Gastrocnemius medialis (tissue), 4 donors: ENCODE measurements at places on chromosomes 11 and 22.

DNA sequence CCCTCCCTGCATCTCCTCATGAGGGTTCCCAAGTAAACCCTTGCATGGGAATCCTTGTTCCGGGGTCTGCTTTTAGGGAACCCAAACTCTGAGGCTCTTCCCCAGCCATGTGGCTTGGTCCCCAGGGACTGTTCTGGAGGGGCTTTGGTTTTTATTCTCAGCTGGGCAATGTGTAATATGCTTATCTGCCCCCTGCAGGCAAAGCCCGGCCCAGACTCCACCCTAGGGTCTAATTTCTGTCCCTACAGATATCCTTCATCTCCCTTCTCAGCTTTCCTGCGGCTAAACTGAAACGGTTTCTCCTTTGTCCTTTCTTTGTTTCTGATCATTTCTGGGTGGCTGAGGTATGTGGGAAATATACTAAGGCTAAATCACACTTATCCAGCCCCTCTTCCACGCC, 37.1 kb downstream of the TST start:
- no peak overlapping the region for H3K4me3 ChIP-seq
- DNase-seq, result no peak
- H3K4me1 ChIP-seq, result no peaks in the 10 kb centered on the region
- peaks cover 2% of the 10 kb centered on the region for H3K27me3 ChIP-seq

DNA sequence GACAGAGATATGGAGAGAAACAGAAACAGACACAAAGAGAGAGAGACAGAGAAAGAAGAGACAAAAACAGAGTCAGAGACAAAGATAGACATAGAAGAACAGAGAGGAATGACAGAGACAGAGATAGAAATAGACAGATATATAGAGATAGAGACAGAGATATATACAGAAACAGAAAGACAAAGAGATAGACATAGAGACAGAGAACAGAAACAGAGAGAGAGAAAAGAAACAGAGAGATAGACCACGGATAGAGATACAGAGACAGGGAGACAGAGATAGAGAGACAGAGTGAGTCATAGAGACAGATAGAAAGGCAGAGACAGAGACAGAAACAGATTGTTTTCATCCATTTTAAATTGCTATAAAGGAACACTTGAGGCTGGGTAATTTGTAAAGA, 12.3 kb upstream of the MPEG1 start:
- no peak for DNase-seq
- no peaks in the 10 kb centered on the region for H3K4me1 ChIP-seq
- H3K27me3 ChIP-seq, result no peaks in the 10 kb centered on the region
- no peak overlapping the region for H3K4me3 ChIP-seq
- H3K36me3 ChIP-seq, result no peaks in the 10 kb centered on the region

DNA sequence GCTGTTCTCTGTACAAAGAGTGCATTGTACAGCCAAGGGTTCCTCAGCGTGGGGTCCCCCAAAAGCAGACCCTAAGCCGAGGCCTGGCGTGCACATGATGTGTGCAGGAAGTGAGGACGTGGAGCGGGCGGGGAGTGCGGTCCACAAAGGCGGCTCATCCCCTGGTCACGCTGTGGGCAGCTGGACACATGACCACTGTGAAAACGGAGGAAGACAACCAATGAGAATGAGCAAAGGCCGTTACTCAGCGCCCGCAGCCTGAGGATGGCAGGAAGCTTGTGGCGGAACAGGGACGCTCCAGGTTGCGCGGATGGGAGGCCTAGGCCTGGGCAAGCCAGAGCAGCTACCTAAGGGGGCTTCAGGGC, 1263.7 kb downstream of the BRD1 start:
- H3K27me3 ChIP-seq, result no peaks in the 10 kb centered on the region
- no peaks in the 10 kb centered on the region for H3K36me3 ChIP-seq
- H3K4me3 ChIP-seq, result no peak overlapping the region
- H3K27ac ChIP-seq, result no peak overlapping the region
- H3K4me1 ChIP-seq, result no peaks in the 10 kb centered on the region

DNA sequence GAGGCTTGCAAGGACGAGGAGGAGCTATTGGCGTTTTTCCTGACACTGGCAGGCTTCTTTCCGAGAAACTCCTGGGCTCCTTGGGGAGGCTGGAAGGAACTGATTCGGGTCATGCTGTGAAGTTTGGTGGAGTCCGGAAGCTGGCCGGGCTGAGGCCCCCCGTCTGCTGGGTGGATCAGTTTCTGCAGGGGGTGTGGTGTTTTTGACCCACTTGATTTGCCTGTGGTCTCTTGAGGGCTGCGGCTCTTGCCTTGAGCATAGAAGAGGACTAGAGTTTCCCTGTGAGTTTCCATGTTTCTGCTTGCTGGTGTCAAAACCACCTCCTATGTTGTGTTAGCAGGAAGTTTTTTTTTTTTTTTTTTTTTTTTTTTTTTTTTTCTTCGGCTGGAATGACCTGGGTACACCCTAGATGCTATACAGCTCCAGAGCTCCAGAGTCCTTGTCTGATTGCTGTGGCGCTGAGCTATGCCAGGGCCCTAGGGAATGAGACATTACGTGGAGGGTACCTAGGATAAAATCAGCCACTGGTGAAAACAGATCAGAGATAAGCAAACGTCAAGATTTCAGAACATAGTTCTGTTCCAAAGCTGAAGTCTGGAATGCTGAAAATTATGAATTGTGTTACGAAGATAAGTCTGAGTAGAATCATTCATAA, 728 bp downstream of the TBC1D22A start:
- H3K36me3 ChIP-seq, result no peaks in the 10 kb centered on the region
- H3K4me3 ChIP-seq, result peak overlapping the region; percentile 98
